ENCODE measurements at places on chromosomes 2 and 18. TPM values are rescaled to one million over a fixed set of nuclear protein-coding genes. Genes with fewer than 3 reads are reported as not detected.

The LIPG gene
- 96.0 TPM for total RNA-seq

DNA sequence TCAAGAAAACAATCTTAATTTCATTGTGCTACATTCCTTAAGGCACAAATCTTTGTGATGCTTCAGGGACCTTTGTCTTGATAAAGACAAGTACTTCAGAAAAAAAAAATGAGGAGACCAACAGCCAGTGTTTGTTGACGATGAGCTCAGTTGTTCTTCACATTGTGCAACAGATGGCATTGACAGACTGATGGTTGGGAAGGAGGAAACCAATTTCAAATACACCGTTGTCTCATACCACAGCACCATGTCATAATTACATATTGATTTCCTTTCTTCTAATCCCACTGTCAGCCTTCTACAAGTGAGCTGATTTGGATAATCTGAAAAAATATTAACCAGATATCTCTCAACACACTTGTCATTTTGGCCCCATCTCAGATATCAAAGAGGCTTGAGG, 53.7 kb upstream of the GRB14 start:
- DNase-seq = no peak

The ERMN gene
- total RNA-seq = not detected

The LONRF2 gene
- 0.29 TPM for total RNA-seq

DNA sequence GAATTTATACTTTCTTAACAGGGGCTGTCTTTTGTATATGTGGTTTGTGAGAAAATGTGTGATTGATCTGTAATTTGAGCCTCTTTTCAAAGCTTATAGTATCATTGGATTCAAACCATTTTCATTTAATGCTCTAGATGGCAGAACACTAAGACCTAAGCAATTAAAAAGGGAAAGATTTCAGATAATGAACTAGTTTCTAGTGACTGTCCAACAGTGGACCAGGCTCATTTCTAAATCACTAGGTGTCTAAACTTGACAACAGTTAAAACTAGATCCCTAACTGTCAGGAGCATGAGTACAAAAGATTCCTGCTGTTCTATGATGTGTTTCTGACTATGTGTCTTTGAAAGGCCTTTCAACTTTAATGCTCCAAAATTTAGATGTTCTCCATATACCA, 54.6 kb downstream of the ANKRD44 start:
- DNase-seq = no peak

- no peak for DNase-seq
Measured at GRCh38 chr2:99728166-99728565, 238.3 kb upstream of the REV1 start.

- DNase-seq = no peak
Measured at GRCh38 chr2:43842866-43843226, 4.1 kb downstream of the ABCG8 start.

The GKN1 gene
- not detected for total RNA-seq

- no peak for DNase-seq
Measured at GRCh38 chr2:225177098-225177497, 134.8 kb upstream of the DOCK10 start.

The RESP18 gene
- total RNA-seq = not detected

GRCh38 chr18:55144193-55144930, 185.1 kb upstream of the CCDC68 start:
- no peak for DNase-seq

- no peak for DNase-seq
Measured at GRCh38 chr2:207240649-207241048, 74.9 kb upstream of the KLF7 start.

DNA sequence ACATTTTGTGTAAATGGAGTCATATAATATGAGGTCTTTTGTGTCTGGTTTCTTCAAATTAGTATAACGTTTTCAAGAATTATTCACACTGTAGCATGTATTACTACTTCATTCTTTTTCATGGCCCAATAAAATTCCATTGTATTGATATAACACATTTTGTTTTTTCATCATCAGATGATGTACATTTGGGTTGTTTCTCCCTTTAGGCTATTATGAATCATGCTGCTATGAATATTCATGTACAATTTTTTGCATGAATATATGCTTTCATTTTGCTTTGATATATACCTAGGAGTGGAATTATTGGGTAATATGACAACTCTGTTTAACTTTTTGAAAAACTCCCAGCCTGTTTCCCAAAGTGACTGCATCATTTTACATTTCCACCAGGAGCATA, 220.2 kb downstream of the NR4A2 start:
- DNase-seq = no peak

The LYPD6 gene
- 1.2 TPM for total RNA-seq

The SCN3A gene
- not detected for total RNA-seq

The RGPD4 gene
- not detected for total RNA-seq

GRCh38 chr2:236393581-236393980, 129.4 kb upstream of the ASB18 start:
- DNase-seq = no peak

DNA sequence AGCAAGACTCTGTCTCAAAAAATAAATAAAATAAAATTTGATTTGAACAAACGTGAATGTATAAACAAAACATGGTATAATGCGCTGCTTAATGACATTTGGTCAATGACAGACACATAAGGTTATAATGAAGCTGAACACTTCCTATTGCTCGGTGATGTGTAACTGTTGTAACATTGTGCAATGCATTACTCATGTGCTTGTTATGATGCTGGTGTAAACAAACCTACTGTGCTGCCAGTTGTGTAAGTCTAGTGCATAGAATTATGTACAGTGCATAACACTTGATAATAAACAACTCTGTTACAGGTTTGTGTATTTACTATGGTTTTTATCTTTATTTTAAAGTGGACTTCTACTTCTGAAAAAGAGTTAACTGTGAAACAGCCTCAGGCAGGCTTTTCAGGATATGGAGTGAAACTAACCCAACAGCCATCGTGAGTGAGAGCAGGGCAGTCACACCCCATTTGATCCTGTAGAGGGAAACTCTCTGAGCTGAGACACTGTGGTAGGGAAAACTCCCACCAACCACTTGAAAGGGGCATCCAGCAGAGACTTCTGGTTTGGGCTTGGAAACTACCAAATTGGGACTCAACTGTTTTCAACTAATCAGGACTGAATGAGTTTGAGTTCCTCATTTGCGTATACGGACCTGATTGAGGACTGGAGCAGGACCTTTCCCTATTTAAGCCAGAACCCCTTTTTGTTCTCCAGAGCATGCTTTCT, 8.7 kb upstream of the RPRD1A start:
- no peak for DNase-seq

DNA sequence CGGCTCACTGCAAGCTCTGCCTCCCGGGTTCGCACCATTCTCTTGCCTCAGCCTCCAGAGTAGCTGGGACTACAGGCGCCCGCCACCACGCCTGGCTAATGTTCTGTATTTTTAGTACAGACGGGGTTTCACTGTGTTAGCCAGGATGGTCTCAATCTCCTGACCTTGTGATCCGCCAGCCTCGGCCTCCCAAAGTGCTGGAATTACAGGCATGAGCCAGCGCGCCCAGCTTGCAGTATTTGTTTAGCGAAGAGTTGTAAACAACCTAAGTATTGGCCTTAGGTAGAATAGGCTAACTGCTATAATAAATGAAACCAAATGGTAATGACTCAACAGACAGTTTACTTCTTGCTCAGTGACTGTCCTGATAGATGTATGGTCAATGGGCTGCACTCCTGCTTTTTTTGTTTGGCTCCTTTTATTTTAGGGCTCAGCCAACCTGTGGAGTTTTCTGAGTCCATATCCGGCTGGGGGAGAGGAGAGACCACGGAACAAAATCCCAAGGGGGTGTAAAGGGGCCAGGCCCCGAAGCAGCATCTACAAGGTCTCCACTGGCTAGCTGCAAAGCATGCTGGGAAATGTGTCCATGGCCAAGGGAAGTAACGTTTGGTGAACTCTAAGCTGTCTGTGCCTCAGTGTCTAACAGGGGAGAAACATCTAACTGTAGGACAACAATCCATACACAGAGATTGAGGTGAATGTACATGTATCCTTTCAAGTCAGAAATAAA, 841.0 kb upstream of the ID2 start:
- no peak for DNase-seq

DNA sequence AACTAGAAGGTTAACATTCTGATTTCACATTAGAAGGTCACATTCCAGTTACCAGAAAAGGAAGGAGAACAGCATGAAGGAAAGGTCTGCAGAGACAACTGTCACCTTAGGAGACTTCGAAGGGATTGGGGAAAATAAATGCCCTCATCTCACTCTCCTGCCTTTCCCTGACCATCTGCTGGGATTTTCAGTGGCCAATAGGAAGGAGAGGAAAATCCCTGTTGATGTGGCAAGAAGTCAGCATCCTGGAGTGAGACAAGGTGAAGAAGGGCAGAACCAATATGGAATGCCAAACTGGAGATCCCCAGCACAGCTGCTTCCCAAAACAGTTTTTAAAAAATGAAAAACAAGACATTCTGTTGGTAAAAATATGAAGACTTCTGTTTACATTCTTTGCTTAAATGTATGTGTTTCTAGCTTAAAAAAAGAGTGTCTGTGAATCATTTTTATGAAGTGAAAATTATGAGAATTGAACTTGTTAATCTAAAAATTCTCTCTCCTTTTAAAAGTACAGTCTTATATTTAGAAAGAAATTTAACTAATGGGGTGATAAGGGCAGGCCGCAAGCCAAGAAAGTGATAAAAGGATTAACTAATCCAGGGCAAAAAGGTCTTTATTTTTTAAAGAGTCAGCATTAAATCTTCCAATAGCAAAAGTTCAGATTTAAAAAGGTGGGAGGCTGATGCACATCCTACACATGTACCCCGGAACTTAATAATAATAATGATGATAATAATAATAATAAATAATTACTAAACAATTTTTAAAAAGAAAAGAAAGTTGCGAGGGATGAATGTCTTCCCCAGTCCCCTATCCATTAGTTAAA, 160.6 kb upstream of the DOK6 start:
- DNase-seq = no peak

The MATN3 gene
- 1.0 TPM for total RNA-seq

GRCh38 chr2:202643012-202643858, 8.5 kb downstream of the FAM117B start:
- peak; percentile 59 for DNase-seq

GRCh38 chr18:63514888-63515678, 27.1 kb upstream of the SERPINB12 start:
- DNase-seq = no peak

GRCh38 chr2:44549099-44549471, 187.3 kb downstream of the CAMKMT start:
- peak; percentile 9 for DNase-seq

DNA sequence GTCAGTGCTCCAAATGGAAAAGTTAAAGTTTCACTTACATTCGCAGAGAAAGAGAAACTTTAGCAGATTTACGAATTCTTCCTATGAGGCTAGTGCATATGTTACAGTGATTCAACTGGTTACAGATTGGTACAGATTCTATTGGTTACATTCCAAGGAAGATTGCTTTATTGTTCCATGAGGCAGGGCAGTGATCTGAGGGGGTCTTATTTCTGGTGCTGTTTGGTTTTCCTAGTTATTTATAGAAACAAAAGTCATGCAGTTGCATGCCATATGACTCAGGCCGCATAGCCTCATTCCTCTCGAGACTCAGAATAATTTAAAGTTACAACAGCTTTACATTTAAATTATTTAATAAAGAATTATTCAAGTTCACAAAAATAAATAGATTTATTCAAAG, 385.4 kb upstream of the SYT4 start:
- no peak for DNase-seq

DNA sequence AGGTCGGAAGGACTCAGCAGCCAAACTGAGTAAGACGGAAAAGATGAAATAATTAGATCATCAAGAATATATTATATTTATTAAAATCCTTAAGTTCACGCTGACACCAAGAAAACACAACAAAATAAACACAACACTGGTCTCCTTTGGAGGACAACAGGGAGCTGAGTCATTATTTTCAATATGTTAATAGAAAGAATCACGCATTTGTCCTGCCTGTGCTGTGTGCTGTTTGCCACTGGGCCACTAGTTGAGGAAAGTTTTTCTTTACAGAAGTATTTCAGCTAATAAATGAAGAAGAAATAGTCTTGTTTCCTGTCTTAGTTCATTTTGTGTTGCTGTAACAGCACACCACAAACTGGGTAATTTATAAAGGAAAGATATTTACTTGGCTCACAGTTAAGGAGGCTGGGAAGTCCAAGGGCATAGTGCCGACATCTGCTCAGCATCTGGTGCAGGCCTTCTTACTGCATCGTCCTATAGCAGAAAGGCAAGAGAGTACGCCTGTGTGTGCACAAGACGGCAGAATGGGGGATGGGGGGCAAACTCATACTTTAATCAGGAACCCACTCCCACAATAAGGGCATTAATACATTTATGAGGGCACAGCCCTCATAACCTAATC, 88.0 kb downstream of the TCF7L1 start:
- no peak for DNase-seq

DNA sequence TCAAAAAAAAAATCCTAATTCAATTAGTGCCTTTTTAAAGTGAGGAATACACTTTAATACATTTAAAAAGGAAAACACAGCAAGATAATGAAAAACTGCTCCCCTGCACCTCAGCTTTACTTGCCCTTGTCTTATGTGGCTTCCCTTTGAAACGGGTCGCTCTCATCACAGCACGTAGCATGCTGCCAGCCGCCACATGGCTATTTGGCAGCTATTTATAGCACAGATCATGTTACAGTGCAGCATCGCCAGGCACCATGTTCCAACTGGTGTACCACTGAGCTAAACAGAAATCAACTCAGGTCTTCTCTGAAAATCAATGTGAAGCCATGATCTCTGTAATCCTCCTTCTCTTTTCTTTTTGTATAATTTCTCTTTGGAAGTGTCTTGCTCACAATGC, 65.1 kb downstream of the TMEM182 start:
- no peak for DNase-seq

DNA sequence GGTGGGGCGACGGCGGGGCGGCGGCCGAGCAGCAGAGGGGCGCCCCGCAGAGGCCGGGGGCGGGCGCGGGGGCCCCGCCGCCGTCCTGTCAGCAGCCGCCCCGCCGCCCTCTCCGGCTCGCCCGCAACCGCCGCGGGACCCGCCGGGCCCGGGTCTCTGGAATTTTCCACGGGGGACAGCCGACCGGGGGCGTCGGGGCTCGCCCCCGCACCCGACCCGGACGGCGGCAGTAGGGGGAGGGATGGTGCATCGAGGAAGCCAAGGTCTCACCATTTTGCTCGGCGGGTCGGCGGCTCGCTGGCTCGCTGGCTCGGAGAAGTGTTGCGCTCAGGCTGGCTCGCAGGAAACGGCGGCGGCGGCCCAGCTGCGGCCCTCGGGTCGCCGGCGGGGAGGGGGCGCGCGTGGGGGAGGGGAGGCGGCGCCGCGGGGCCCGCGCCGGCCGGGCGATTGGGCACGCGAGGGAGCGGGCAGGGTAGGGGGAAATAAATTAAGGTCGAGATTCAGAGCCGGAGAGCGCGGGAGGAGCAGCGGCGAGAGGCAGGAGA, 405 bp downstream of the PPP3R1 start:
- DNase-seq = peak; percentile 4

All from HT-29 (cell line).